ENCODE measurements at places on chromosomes 11 and 22.

DNA sequence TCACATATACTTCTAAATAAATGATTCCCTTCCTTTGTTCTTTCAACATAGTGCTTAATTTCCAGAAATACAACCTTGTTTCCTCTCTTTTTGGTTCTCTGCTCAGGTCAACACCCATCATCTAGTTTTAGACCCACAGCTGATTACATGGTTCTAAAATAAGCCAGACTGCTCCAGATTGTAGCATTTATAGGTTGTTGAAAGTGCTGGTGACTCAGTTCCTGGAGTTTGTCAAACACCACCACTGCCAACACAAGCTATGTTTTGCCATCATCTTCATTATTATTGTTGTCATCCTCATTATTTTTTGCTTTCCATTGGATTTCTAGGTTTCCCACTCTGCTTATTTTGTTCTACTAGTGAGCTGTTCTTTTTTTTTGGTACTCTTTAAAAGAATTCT lies 22.3 kb upstream of the MMP20 start:
- DNase-seq, result no peak

DNA sequence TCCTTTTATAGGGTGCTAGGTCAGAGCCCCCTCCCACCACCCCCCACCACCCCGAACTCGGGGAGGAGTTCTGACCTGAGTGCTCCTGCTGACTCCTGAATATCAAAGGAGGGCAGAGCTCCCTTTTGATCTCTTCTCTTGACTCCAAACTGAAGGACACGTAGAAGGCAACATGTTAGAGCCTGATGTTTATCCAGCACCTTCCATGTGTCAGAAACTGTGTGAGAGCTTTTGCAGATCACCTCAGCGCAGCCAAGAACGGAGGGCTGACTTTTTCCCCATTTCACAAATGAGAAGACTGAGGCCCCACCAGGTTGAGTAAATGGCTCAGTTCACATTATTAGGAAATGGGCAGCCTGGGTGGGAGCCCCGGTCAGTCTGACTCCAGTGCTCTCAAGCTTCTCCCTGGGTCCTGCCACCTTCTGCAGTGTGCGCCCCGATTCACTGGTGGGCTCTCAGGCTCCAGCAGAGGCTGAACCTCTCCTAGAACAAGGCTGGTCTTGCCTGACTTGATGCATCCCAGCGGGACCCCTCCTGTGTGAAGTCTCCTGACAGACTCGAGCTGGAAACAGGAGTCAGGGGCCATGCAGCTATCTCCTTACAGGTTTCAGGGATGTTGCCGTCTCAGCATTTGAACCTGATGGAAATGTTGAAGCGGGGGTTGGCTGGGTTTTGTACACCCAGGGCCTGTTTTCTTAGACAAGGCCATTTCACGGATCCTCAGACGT lies 98.5 kb downstream of the TSPAN18 start:
- no peak for DNase-seq

DNA sequence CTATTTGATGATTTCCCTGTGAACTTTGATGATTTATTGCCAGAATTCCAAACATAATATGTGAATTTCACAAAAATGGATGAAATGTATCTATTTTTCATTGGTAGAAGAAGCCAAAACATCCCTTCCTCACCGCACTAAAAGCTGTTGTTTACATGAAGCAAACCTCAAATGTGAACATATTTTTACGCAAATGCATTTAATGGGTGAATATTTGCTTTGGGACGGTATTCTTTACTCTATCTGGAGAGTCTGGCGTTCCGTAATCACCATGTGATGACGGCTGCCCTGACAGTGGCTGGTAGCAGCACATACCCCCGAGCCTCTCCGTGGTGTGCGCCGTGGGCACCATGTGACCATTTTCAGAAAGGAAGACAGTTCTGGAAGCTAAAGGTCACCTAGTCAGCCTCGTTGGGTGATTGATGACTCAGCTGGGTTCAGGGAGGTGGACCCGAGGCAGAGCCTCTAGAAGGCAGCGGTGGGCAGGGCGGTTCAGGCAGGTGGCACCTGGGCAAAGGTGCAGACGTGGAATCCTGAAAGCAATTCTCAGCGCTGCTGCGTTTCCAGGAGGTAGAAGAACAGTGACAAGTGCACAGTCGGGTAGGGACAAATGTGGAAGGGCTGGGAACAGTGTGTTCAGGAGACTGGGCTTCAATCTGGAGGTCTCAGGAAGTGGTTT lies 45.3 kb downstream of the PPARA start:
- DNase-seq, result no peak

DNA sequence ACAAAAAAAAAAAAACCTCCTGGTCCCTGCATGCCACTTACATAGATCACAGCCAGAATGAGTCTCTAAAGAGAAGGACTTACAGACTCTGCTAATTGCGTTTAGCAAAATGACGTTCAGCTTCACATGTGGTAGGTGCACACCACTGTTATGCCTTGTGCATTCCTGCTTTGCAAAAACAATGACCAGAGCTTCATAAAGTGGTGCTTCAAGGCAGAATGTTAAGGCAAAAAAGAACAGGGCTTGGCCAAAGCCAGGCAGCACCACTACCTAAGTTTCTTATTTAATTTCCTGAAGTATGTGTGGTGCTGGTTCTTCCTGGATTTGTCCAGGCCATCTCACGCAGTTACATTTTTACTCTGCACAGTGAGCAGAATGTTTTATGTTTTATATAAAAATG lies 85.2 kb downstream of the GALNT18 start:
- no peak for DNase-seq

- DNase-seq, result no peak
These were observed 1.8 kb downstream of the IGF2 start for GRCh38 chr11:2137202-2138067.

GRCh38 chr11:35517481-35517880 lies 7.9 kb downstream of the PAMR1 start:
- DNase-seq, result no peak

DNA sequence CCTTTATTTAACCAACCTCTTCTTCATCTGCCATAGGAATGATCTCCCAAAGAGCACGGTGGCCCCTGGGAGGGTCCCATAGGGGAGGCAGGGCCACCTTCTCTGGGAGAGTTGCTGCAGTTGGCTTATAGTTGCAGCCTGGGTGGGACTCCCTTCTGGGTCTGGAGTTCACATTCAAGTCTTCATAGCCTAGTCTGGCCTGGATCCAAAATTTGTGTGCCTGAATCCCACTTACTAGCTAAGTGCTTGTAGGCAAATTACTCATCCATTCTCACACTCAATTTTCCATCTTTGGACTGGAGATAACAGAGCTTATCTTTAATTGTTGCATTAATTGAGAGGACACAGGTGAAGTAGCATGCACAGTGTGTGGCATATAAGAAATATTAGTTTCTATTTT lies 163.6 kb downstream of the GRIK4 start:
- DNase-seq, result no peak

DNA sequence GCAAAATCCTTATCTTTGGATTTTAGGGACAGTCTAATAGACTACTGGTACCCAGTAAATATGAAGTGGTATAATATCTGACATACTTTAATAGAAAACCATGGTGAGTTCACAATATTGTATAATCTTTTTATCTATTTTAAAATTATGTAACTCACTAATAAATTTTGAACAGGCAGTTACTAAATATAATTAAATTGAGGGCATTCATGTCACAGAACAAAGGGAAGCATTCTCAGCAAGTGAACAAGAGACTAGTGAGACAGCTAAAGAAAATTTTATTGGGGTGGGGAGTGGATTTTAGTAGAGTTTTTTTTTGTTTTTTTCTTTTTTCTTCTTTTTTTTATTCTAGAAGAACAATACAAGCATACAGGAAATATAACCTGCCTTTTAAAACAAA lies 55.0 kb downstream of the DNAJC24 start:
- no peak for DNase-seq

DNA sequence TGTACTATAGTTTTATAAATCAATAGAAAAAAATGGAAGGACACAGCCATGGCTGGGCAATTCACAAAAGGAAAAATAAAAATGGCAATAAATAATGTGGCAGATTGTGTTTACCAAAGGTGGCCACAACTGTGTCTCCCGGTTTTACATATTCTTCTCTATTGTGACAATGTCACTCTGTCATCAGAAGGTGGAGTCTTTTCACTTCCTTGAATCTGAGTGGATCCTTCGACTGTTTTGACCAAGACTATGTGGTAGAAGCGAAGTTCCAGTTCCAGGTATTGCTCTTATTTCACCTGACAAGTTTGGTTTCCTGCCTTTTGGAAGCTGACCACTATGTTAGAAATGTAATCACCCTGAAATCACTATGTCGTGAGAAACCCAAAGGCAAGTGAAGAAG lies 31.0 kb upstream of the HSD17B12 start:
- DNase-seq, result no peak

GRCh38 chr11:32884770-32885384 lies 7.7 kb upstream of the QSER1 start:
- DNase-seq, result no peak

GRCh38 chr22:37001826-37002225 lies 17.4 kb downstream of the TST start:
- no peak for DNase-seq

DNA sequence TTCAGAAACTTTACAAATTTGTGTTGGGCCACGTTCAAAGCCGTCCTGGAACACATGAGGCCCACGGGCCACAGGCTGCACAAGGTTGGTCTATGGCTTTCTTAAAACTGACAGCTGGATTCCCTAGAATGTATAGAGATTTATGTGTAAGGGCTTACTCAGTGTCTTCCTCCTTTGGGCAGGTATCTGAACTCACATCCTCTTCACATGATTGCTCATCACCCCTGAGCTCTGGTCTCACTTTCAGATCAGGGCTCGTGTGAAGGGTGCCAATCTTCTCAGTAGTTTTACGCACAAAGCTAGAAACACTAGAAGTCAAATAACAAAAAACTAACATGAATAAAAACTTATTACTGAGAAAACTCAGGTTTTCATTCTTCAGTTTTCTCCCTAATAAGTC lies 27.1 kb downstream of the HPS5 start:
- DNase-seq, result no peak

GRCh38 chr11:87306262-87306851 lies 268.6 kb downstream of the TMEM135 start:
- no peak for DNase-seq

- no peak for DNase-seq
These were observed at the start of gene IL18 for GRCh38 chr11:112163875-112164685. TSS of gene IL18 (minus strand) at chr11:112164094. CDS start at chr11:112155053, 9,041 bp downstream.

DNA sequence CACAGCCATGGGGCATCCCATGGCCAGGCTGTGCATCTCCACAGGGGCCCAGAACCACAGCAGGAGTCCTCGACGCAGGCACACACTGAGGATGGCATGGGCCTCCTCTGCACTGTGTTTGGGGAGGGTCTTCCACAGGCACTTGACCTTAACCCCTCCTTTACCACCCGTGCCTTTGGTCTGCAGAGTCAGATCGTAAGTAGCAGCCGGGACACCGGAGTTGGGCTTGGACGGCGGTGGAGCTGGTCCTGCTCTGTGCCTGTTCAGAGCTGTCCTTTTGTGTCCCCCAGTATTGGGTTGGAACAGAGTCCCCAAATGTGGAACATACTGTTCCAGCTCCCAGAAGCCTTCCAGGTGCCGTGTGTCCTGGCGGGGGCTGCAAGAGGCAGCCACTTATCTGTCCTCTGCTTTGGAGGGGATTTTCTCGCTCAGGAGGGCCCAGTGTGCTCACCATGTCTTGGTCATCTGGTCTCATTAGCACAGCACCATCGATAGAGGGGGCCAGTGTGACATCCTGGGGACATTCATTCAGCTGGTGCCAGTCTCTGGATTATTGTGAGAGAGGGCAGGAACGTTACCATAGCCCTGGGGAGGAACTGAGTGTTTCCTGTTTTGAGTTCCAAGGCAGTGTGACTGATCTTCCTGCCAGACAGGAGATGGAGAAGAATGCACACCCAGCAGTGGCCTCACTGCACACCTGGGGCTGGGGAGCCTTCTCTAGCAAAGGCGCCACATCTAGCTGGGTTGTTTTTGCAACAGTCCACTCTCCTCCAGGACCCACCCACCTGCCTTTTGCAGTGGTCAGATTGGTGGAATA lies 12.4 kb downstream of the CRELD2 start:
- peak; percentile 74 for DNase-seq

- DNase-seq, result no peak
These were observed 9.6 kb downstream of the ADM start for GRCh38 chr11:10314199-10315072.

DNA sequence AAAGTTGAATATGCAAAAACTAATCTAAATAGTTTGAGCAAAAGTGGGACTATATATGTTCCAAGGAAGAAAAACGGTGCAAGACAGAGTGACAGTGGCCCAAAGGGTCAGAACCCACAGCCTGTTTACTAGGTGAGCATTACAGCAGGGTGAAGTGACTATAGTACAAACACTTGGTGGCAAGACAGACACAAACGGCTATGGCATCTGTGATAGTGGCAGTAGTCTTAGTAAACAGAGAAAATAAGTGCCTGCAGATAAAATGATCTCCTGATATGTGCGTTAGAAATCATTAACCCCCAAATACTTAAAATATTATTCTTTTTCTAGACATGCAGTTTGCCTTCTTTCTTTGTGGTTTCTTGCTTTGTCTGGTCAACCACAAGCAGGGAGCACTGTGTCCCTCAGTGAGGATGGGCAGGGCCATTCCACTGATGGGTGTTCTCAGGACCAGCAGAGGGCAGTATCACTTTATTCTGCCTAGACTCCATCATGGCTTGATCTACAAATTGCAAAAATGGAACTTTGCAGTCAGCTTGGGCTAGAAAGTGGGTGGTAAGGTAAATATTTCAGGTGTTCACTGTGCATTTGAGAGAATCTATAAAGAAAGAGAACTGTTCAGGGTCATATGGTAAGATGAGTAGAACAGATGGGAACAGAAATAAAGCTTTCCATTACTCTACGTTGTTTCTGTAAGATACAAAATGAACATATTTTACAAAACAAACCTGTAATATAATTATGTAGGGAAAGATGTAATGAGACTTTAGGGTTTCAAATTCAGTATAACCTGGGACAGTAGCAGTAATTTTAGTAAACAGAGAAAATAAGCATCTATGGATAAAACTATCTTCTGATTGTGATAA lies 198.2 kb downstream of the SWAP70 start:
- DNase-seq, result peak; percentile 53

DNA sequence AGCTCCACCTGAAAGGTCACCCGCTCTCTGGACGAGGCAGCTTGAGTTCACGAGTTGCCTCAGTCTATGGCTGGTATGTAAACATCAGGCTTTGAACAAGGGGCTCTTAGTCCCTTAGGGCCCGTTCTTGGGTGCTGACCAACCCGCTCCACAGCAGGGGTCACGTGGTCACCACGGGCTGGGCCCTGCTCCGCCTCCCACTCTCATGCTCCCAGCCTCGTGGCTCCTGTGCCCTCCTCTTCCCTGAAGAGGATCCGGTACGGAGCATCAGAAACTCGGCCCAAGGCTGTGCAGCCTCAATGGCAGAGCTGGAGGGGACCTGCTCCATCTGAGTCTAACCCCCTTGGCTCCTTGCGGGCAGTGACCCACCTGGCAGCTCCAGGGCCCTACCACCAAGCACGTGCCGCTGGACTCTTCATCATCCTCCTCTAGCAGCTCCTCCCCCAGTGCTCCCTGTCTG lies 54.2 kb upstream of the TTLL12 start:
- DNase-seq, result no peak
